AG09319 (cell line): ENCODE measurements at places on chromosomes 6 and 20.

DNA sequence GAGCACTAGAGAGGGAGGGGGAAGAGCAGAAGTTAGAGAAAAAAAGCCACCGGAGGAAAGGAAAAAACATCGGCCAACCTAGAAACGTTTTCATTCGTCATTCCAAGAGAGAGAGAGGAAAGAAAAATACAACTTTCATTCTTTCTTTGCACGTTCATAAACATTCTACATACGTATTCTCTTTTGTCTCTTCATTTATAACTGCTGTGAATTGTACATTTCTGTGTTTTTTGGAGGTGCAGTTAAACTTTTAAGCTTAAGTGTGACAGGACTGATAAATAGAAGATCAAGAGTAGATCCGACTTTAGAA is 2.0 kb downstream of the ID4 start:
- no peak for DNase-seq

DNA sequence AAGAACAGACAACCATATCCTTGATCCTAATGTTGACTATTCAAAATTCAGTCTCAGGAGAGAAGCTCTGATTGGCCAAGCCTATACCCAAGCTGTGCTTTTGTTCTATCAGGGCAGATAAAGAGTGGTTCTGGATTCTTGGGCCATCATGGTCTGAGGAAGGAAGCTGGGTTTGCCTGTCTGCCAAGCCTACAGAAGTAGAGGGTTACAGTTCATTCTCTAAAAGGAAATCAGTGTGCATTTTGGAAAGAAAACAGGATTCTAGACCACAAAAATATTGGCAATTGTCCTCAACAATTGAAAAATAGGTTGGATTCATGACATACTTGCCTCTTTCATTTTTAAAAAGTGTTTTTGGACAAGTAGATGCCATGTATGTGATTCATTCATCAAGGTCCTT is 145.4 kb upstream of the BMP2 start:
- no peak for DNase-seq

- no peak for DNase-seq
Observed at GRCh38 chr20:21175433-21175832, 49.6 kb downstream of the KIZ start.

- no peak for DNase-seq
Observed at GRCh38 chr6:143766185-143766553, 77.0 kb upstream of the LTV1 start.

DNA sequence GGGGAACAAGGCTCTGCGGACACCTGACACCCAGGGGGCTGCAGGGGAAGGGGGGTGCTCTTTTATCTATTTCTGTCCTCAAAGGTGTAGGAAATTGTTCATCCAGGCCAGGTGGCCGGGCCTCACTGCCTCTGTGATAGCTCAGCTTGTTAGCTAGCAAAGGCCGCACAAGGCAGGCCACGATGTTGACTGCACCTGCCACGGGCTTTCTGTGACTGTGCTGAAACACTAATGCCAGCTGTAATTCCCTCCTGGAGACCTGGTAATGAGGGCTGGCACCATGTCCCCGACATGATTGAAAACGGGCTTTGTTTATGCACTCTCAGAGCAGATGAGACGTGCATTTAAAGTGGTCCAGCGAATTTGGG is 61.4 kb upstream of the APCDD1L start:
- no peak for DNase-seq

- no peak for DNase-seq
Observed at GRCh38 chr6:96576221-96576620, 13.3 kb downstream of the FHL5 start.

GRCh38 chr6:28769626-28770402 is 154.0 kb downstream of the TRIM27 start:
- no peak for DNase-seq
